H4 (cell line): ENCODE measurements at places on chromosomes 7 and 10. TPM values are rescaled to one million over a fixed set of nuclear protein-coding genes. Genes with fewer than 3 reads are reported as not detected.
A peak's percentile ranks its signal among the peaks of the same experiment; 100 is the strongest.

DNA sequence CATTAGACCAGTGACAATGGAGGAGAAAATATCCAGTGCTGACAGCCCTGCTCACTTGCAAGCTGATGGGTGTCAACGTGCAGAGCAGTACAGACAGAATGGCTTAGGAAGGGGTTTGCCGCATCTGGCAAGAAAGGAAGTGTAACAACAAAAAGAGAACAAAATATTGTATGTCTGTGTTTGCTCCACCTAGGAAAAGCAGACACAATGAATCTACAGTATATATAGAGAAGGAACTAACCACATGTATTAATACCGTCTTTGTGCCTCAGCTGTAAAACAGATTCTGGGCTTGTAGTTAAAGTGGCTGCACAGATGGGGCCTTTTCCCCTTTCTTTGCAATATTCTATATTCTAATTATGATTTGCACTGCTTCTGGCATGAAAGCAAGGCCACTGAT is 281.1 kb upstream of the MEOX2 start:
- DNase-seq: no peak

DNA sequence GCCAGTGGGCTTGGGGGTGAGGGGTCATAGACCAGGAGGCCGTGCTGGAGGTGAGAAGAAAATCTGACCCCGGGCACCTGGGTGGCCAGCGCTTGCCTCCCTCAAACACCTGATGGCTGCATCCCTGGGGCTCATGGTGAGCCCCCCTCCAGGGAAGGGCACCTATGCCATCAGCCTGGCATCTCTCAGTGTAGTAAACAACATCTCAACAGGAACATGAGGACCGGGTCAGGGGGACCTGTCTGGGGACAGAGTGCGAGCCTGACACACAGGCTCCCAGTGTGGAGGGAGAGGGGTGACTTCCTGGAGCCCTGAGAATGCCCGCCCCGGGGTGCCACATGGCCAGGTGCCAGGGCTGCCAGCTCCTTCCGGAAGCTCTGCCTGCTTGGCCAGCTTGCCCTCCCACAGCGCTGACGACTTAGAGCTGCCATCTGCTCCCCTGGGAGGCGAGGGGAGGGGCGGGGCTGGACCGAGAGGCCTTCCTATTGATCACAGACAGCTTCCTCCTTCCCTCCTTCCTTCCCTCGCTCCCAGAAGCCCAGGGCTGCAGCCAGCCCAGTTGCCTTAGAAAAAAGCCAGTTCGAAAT is 12.3 kb downstream of the STX1A start:
- DNase-seq: peak; percentile 98

The TAC1 gene
- 9.2 and 11.1 TPM in 2 replicates for total RNA-seq

The TFPI2 gene
- total RNA-seq: 16.0 and 18.0 TPM in 2 replicates

- DNase-seq: peak; percentile 7
Observed at GRCh38 chr7:104137971-104138370, 69.8 kb downstream of the ORC5 start.

The PDE1C gene
- total RNA-seq: 1.9 and 2.4 TPM in 2 replicates

- DNase-seq: no peak
Observed at GRCh38 chr10:45592926-45593325, 79.6 kb downstream of the ZFAND4 start.
